Naive B cell (primary cell): ENCODE measurements at places on chromosomes 5 and 9. TPM values are rescaled to one million over a fixed set of nuclear protein-coding genes. Genes with fewer than 3 reads are reported as not detected.

DNA sequence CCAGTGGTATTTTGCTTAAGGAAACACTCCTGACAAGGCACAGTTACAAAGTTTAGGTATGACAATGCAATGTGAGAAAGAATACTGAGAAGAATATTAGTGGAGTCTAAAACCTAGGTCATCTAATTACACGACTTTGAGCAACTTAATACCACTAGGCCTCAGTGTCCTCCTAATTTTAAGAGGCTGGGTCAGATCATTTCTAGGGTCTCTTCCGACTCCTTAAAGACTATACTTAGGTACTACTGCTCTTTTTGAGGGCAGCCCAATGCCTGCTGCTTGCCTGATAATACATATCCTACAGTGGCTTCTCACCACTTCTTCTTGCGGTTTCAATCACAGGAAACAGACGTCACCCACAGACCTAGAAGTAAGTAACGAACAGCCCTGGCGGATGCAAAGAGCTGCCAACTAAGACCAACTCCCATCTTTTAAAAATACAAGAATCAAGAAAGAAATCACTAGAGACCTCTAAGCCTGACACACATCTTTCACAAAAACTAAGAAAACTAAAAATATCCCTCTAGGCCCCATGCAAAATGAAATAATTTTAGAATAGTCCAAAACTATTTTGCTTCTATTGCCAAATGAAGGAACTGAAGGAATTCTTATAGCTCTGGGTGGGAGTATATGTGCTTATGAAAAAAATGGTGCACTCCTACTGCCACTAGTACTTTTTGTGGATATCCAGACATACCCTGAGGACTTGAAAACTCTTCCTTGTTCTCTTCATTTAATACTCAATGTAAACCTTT lies 13.1 kb downstream of the DIAPH1 start:
- peak; percentile 80 for DNase-seq

GRCh38 chr9:130846487-130847305 lies 11.6 kb downstream of the ABL1 start:
- no peak for DNase-seq

GRCh38 chr5:20248118-20248517 lies 260.1 kb upstream of the CDH18 start:
- no peak for DNase-seq

DNA sequence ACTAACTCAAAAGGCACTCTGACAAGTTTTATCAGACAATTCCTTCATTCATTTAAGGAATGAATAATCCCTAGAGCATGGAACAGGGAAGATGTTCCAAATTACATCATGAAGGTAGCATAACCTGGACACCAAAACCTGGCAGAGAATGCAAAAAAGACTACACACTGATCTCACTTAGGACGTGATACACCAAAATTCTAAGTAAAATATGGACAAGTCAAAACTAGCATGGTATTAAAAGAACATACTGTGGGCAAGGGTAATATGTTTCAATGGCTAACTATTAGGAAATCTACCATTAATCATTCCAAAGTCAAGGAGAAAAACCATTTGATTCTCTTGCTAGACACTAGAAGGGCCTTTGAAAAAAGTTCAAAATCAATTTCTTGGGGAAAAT lies 176.5 kb downstream of the HSPA4 start:
- DNase-seq: no peak

GRCh38 chr5:9241479-9242305 lies 304.2 kb downstream of the SEMA5A start:
- DNase-seq: no peak

DNA sequence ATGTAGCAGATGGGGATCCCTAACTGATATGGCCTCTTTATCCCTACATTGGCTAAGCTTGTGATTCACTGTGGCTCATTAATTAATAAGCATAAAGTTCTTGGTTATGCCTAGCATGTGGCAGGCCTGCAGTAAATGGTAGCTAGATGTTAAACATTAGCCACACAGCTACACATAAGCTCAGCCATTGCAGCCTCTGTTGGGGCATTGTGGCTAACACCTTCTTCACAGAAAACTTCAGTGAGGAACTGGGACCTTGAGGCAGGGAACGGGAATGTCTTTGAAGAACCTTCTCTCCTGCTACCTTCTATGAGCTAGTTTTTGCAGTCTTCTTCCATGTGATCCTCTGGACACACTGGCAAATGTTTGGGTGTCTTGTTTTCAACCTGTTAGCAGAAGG lies 338.2 kb downstream of the NTRK2 start:
- no peak for DNase-seq

DNA sequence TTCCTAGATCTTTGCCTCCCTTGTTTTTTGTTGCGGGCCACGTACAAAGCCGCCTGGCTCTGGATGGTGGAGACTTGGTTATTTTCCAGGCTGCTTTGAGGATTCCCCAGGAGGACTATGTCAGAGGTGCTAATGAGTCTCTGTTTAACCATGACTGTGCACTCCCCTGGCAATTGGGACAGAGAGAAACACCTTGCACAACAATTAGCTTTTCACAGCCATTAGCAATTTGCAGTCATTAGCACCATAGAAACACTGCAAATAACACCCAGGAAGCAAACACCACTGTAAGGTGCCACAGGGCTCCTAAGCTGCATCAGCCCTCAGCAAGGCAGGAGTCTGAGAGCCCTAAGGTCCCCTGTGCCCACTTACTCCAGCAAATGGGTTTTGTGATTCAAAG lies 201.0 kb upstream of the VLDLR start:
- DNase-seq: no peak

- DNase-seq: no peak
These were observed 7.6 kb upstream of the ZNF618 start for GRCh38 chr9:113868501-113868900.

GRCh38 chr5:66546541-66546940 lies 49.7 kb upstream of the MAST4 start:
- DNase-seq: no peak

DNA sequence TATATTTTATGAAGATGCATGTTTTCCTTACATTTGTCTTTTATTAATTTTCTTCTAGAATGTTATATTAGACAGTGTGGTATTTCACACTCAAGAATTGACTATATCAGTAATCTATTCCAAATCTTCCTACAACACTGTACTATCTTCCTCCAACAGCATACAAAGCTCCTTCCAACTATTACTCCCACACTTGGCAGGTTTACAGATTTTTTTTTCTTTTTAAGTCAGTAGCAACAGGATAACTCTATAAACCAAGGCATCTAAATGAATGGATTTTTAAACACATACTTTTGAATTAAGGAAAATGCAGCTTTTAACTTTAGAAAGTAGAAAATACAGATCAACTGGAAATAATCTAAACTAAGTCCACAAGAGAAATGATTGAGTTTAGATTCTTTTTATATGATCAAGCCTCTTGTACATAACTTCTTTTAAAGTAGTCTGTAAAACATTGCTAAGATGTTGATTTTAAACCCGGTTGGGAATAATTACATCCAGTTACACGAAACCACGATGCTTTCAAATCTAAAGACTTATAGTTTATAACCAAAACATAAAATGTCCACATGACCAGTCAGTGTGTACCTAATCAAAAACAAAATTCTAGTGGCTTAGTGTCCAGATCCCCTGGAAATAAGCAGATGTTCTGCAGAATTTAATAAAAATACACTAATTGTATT lies 281.6 kb downstream of the ADAMTS6 start:
- no peak for DNase-seq

DNA sequence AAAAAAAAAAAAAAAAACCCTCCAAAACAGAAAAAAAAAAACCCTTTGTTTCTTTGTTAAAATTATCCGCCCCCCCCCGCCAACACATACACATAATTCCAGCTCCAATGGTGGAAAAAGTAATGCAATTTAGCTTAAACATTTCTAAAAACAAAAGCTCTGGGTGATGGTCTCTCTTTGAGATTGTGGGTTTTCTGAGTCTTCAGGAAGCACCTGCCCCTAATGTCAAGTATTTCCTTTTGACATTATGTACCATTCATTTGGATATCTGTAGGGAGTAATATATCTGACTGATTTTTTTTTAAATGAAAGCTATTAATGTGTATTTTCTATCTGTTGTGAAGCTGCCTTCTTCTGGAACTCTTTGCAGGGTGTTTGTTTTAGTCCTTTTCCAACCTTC lies 389.7 kb downstream of the TAF11L14 start:
- no peak for DNase-seq

The HTR4 gene
- not detected for polyA plus RNA-seq

The CCL27 gene
- not detected for polyA plus RNA-seq

The PCDH12 gene
- 0.22 TPM for polyA plus RNA-seq

The BNC2 gene
- polyA plus RNA-seq: not detected

The ARID3C gene
- polyA plus RNA-seq: not detected
